ELR (cell line): ENCODE measurements at places on chromosomes 12 and 14.

DNA sequence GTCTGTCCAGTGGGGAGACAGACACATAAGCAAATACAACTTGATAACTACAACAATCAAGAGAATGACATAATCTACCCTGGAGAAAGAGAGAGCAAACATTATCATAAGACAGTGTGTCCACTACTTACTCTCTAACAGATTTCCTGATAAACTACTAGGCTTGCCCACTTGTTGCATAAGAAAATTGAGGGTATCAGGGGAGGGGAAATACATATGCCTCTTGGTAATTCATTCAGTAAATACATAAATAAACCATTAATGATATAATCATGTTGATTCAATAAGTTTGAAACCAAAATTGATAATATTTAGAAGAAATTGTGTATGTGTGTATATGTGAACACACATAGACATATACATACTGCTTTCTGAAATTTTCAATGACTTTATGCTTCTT, 76.6 kb downstream of the ERGIC2 start:
- no peak for DNase-seq

DNA sequence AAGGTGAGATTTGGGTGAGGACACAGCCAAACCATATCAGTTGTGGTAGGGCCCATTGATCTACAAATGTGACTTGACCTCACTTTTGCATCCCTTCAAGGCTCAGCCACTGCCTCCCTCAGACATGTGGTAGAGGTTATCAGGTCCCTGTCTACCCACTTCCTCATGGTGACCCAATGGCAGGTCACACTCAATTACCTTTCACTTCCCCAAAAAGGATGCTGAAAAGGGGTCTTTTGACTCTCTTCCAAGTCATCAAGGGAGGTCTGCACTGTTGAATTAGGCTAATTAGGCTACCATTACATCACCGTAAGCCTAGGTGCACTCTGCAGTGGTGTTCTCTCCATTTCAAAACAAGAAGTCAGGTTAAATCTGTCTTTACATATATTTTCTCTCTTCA, 22.6 kb upstream of the DRAM1 start:
- no peak for DNase-seq

- DNase-seq = no peak
These were observed 2.8 kb upstream of the ART4 start for GRCh38 chr12:14846042-14846587.

- DNase-seq = no peak
These were observed 16.2 kb downstream of the GPRC5A start for GRCh38 chr12:12907552-12907951.

- no peak for DNase-seq
These were observed 44.8 kb downstream of the LGR5 start for GRCh38 chr12:71484272-71484905.

GRCh38 chr14:58401587-58401986, 5.9 kb downstream of the TOMM20L start:
- no peak for DNase-seq

DNA sequence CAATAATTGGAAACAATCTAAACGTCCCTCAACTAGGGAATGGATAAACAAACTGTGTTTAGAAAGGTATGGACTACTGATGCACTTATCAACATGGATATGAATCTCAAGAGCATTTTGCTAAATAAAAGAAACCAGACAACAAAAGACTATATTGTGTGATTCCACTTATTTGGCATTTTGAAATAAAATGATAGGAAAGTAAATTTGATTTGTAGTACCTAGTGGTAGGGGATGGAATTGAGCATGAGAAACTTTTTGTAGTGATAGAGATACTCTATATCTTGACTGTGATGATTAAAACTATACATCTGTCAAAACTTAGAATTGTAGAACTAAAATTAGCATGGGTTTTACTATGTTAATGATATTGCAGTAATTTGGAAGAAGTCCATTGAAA, 87.1 kb downstream of the ARID2 start:
- DNase-seq = no peak

DNA sequence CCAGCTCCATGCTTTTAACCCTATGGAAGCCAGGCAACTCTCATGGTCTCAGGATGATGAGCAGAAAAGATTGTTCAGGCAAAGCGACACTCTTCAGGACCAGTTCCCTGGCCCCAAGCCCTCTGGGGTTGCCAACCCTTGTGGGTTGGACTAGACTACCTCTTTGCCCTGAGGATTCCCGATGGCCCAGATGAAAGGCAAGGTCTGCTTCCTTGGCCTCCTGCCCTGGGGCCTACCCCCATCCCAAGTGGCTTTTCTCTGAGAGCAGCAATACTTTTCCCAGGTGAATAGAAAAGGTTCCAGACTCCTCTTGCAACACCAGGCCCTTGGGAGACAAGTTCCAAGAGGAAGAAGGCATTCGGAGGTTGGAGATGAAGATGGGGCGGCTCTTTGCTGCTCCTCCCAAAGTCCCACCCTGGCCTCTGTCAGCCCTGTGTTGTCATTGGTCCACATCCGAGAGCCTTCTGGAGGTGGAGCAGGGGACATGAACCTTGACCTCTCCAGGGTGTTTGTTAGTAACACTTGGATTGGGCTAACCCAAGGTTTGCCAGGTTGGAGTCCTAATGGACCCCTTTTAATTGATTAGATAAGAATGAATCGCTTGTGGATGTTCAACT, 131.1 kb downstream of the GCH1 start:
- no peak for DNase-seq

GRCh38 chr14:68394118-68394763, 398.6 kb downstream of the ZFP36L1 start:
- no peak for DNase-seq

DNA sequence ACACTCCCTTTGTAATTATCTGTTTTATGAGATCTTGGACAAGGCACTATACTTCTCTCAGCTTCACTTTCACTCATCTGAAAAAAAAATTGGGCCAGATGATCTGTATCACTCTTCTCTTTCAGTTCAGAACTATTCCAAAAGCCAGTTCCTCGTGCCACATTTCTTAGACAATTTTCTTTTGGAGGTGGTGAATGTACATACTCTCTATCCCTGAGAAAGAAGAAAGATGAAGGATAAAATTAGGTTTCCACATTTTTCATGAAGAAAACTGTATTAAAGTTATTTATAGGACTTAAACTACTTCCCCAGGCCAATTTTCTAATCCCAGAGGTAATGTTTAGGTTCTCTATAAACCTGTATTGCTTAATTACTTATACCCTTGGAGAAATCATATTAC, 171.6 kb downstream of the SLC6A15 start:
- DNase-seq = no peak

- no peak for DNase-seq
These were observed 30.4 kb upstream of the BEGAIN start for GRCh38 chr14:100617410-100618317.

- no peak for DNase-seq
These were observed 14.8 kb upstream of the BCL11B start for GRCh38 chr14:99286761-99287160.

DNA sequence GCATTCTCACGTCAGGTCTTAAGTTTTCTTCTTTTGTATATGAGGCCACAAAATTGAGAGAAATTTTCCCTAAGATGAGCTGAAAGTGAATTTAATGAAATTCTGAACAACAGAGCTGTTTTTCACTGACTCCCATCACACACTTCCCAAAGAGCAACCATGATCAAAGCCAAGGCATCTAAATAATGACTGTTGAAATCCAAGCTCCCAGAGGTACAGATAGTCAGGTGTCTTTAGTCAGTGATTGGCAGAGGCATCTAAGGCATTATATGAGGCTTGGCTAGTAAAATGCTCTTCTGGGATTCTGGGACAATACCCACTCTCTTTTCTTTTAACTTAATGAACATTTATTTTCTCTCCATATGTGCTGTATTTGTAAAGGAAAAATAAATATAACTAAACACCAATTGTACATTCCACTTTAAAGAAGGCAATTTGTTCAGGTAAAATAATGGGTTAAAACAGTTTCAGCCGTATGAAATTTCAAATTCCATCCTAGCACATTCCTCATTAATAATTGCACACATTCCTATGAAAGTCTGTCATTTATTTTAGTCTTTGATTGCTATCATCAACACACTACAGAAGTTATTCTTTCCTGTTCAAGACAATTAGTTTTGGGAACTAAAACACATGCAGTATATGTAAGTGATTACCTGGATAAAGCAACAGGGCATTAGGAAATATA, 871 bp upstream of the SSTR1 start:
- no peak for DNase-seq

- no peak for DNase-seq
These were observed 81.9 kb downstream of the FAR2 start for GRCh38 chr12:29230800-29231560.

DNA sequence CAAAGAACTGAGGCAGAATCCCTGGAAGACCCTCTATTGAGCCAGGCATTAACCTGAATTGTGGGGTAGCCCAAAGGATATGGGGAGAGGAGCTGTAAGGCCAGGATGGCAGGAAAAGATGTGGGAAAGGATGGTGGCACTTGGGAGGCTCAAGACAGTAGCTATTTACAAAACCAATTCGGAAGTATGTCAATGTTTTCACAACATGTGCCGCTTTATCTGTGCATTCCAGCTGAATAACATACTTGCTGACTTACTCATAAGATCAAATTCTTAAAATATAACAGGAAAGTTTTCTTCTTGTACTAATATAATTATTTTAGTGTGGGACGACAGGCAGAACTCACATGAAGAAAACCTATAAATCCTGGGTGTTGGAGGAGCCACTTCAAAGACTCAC, 10.6 kb downstream of the BBS10 start:
- DNase-seq = peak; percentile 69

- DNase-seq = no peak
These were observed 67.9 kb downstream of the TSPAN9 start for GRCh38 chr12:3145033-3145432.

GRCh38 chr12:55996715-55997534, at the start of gene SUOX:
Gene SUOX (plus strand): TSS chr12:55997276. CDS start chr12:56002222, 4,946 bp downstream.
- DNase-seq = peak; percentile 98

DNA sequence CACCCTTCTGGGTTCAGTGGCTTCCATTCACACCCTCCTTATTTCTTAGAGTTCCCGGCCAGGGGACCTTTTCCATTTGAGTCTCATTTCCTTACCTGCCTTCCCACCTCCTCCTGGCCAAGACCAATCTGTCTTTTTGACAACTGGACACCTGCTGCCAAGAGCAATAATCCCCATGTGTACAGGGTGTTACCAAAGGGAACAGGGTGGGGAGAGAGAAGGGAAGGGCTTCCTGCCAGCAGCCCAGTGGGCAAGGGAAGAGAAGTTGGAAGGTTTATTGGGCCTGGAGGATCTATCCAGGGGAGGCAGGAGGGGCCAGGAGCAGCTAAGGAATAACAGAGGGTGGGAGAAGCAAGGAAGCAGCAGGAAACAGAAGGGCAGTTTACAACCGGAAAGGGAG, 346.2 kb downstream of the C12orf75 start:
- DNase-seq = no peak

- no peak for DNase-seq
These were observed 7.6 kb downstream of the SLC7A8 start for GRCh38 chr14:23175823-23176222.

DNA sequence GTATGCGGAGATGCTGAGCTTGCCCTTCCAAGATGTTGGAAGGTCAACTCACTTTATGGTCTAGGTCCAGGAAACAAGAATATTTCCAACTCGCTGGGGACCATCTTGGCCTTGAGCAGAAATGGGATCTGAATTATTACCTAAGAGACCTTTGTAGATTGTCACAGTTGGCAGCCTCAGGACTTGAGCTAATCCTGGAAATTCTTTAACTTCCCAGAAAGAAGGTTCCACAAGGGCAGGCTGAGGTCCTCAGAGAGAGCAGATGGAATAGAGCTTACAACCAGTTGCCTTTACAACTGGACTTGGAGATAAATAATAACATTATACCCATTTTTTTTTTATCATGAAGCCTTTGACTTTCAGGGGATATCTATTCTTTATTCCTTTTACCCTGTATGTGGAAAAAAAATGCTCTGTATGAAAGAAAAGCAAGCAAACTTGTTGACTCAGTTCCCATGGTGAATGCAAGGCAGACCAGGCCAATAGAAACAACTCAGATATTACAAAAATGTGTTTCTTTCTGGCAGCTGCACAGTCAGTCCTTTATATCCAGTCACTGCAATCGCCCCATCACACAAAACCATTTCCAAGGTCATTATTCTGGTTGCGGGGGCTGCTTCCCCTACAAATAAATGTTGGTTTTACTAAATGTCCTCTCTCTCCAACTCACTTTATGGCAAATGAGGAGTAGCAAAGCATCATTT, 401.4 kb downstream of the ZFP36L1 start:
- DNase-seq = no peak

DNA sequence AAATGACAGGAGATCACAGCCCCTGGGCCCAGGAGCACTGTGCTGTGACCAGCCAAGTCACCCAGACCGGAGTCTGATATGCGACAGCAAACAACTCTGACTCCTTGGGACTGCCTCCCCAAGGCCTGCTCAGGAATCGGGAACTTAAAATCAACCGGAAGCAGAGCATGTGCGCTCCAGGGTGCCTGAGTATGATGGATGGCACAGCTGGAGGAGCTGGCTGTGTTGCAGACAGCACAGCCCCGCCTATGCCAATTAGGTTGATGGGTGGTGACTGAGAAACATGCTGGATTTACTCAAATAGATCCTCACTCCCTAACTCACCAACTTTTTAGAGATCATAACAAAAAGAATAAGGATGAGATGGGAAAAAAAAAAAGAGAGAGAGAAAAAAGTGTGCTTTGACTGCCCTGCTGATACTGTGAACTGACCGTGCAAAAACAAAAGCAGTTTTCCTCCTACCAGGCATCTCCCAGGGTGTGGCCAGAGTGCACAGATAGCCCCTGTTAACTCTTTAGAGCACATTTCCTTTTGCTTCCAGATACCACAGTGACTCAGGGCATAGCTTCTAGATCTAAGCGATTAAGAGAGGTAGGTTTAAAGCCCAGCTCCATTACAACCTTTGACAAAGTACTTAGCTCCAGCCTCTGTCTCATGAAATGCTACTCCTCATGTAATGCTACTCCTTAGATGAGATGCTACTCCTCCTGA, 27.4 kb upstream of the STON2 start:
- DNase-seq = no peak

- DNase-seq = peak; percentile 8
These were observed 30.5 kb downstream of the CLEC2D start for GRCh38 chr12:9699898-9700605.

DNA sequence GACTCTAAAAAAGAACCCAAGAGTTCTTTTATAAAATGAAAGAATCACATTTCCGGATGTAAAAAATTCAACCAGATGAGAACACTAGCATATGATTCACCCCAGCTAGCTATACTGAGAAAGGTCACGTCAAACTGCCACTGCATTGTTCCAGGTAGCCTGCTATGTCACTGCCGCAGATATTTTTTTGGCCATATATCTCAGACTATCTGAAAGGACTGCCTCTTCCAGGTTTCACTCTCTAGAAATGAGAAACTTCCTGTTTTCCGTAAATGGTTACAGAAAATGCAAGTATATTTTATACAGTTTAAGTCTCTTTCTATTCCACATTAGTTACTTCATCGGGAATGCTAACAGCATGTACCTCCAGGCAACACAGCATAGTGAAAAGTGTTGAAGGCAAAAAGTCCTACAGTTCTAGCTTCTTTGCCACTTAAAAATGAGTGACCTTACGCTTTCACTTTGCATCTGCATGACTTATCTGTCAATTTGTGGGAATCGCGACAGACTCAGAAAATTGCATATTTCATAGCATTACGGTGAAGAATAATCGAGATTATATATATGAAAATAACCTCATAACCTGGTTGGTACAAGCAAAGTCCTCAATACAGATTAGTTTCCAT, 105.2 kb downstream of the MED13L start:
- no peak for DNase-seq

GRCh38 chr12:685388-685787, 22.1 kb upstream of the NINJ2 start:
- DNase-seq = no peak

- no peak for DNase-seq
These were observed 19.5 kb upstream of the HIGD1C start for GRCh38 chr12:50932787-50933280.
